ENCODE measurements at places on chromosomes 2 and 18.

DNA sequence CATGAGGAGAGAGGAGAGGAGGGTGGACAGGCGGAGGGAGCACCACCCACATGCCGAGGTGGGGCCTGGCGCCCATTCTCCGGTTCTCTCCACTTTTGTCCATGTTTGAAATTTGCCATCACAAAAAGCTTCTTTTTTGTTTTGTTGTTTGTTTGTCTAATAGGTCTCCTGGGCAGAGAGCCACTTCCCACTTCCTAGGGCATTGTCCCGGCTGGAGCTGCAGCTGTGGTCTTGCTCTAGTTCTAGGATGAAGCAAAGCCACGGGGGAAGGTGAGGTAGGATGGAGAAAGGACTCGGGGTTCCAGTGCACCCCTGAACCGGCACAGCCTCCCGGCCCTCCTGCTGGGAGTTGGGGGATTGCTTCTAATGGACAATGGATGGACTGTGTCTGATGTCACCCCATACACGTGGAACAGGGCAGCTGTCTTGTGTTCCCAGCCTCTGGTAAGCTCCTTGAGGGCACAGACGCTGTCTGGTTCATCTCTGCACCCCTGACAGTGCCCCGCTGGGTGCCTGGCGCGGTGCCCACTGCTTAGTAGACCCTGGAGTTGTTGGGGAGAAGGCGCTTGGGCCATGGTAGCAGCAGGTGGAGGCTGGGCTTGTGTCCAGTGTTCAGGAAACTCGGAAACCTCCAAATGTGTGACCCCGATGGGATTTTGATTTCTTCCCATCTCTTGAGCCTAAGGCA, 278.4 kb downstream of the NDUFA10 start:
- DNase-seq, result no peak

DNA sequence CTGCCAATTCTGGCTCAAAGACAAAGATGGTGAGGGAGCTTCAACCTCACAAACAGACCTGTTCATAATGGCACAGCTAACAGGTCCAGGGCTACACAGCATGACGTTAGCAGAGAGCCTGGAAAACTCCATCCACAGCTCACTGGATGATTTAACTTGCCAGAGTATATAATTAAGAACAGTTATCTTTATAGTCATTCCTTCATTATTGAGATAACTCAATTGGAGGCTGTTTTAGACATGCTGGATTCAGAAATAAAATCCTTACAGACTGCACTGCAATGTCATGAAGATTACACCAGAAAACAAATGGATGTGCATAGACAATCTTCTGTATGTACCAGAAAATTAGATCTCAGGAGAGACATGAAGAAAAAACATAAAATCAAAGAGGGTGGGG, 55.1 kb upstream of the LYPD1 start:
- no peak for DNase-seq

- DNase-seq, result no peak
Observed at GRCh38 chr2:43070676-43071502, 155.5 kb downstream of the ZFP36L2 start.

- DNase-seq, result no peak
Observed at GRCh38 chr2:190575263-190575662, 40.7 kb upstream of the NEMP2 start.

- DNase-seq, result no peak
Observed at GRCh38 chr2:179745635-179746256, 115.7 kb downstream of the ZNF385B start.

- DNase-seq, result peak; percentile 19
Observed at GRCh38 chr2:148645539-148646230, 1.1 kb downstream of the EPC2 start.

- no peak for DNase-seq
Observed at GRCh38 chr2:205982776-205983327, 103.1 kb downstream of the INO80D start.

- no peak for DNase-seq
Observed at GRCh38 chr2:128686497-128686859, 367.8 kb upstream of the HS6ST1 start.

GRCh38 chr2:203973676-203974075, 37.1 kb downstream of the ICOS start:
- no peak for DNase-seq

DNA sequence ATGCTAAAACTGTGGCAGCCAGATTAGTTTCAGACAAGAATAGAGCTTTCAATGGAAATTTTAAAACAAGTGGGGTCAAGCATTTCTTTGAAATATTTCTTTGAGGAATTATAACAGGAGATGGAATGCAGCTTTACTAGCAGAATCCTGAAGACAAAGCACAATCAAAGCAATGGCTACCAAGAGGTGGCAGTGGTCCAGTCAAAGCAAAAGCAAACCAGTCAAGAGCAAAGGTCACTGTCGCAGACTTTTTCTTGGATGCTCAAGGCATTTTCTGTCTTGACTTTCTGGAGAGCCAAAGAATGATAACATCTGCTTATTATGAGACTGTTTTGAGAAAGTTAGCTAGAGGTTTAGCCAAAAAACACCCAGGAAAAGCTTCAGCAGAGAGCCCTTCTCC, 351.2 kb upstream of the DLGAP1 start:
- no peak for DNase-seq

GRCh38 chr2:75153221-75153620, 46.1 kb downstream of the TACR1 start:
- DNase-seq, result no peak

GRCh38 chr2:17543848-17544247, 3.4 kb downstream of the VSNL1 start:
- DNase-seq, result no peak

- no peak for DNase-seq
Observed at GRCh38 chr18:3429121-3429520, 20.9 kb upstream of the TGIF1 start.

- DNase-seq, result peak; percentile 27
Observed at GRCh38 chr2:46471-47345, at the start of gene FAM110C. Gene FAM110C (minus strand): TSS chr2:46505. CDS start chr2:46385, 120 bp downstream.

DNA sequence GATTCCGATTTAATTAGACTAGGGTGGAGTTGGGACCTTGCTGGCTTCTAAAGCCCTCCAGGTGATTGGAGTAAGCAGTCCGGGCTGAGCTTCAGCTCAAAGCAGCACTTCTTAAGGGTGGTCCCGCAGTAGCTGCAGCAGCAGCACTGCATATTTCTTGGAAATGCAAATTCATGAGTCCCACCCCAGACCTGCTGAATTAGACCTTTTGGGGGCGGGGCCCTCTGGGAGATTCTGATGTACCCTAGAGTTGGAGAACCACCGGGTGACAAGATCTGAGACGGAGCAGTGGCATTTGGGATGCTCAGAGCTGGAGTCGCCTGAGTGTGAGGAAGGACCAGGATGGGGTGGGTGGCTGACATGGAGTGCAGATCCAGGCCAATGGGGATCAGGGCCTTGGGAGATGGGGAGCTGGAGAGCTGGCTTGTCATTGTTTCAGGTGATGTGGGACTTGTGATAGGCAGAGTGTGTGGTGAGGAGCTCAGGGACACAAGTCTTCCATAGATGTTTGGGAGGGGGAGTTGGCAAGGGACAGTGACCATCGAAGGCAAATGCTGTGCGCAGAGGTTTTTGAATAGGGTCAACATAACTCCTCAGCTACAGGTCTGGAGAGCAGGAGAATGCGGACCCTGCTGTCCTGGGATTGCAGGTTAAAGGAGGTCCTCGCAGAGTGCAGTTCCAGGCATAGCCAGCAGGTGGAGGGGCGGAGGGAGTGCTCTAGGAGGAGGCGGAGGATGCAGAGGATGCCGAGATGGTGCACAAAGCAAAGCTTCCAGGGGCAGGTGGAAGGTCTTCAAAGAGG, 130.9 kb upstream of the RAB12 start:
- peak; percentile 37 for DNase-seq

GRCh38 chr18:59006461-59007067, 133.1 kb upstream of the SEC11C start:
- no peak for DNase-seq

DNA sequence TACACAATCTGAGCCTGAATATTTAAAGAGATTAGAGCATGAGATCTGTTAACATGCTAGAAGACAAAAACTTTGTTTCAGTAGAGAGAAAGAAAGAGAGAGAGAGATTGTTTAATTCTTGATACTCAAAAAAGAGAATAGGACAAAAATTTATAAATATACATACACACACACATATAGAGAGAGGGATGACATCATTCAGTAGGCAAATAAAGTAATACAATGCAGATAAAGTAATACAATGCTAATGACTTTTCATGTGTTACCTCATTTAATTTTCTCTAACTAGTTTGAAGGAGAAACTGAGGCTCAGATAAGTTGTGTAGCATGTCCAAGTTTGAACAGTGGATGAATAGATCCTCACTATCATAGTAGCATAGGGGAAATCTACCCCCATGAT, 286.4 kb downstream of the CMPK2 start:
- no peak for DNase-seq

DNA sequence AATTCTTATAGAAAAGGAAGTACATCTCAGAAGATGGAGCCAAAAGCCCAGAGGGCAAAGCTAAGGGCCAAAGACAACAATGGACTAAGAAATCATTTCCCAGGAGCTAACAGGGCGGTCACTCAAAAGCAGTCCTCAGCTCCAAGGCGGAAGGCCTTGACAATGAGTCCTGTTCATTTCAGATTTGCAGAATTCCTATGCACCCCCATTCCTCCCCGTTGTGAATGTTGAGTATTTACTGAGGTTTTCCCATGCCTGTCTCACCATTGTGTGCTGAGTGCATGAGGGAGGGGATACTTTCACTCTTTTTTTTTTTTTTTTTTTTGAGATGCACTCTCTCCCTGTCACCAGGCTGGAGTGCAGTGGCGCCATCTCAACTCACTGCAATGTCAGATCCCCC, 18.8 kb upstream of the DTNB start:
- no peak for DNase-seq

GRCh38 chr2:108586116-108586515, 51.8 kb downstream of the LIMS1 start:
- DNase-seq, result no peak

GRCh38 chr18:68693091-68693815, 21.7 kb downstream of the TMX3 start:
- no peak for DNase-seq

DNA sequence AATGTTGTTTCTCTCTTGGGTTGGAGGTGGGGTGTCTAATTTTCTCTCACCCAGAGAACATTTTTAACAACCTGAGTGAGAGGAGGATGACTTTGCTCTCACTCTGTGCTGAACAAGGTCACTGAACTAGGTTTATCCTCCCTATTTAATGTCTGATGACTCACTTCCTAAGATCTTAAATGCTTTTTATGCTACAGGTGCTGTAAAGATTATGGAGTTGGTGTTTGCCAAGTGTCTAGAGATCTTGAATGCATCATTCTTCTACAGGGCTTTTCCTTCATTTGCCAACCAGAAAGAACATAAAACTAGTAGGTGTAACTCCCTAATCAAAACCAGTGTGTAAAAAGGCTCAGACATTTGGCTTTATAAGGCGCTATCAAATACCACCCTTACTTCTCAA, 350.5 kb upstream of the ETAA1 start:
- DNase-seq, result no peak

DNA sequence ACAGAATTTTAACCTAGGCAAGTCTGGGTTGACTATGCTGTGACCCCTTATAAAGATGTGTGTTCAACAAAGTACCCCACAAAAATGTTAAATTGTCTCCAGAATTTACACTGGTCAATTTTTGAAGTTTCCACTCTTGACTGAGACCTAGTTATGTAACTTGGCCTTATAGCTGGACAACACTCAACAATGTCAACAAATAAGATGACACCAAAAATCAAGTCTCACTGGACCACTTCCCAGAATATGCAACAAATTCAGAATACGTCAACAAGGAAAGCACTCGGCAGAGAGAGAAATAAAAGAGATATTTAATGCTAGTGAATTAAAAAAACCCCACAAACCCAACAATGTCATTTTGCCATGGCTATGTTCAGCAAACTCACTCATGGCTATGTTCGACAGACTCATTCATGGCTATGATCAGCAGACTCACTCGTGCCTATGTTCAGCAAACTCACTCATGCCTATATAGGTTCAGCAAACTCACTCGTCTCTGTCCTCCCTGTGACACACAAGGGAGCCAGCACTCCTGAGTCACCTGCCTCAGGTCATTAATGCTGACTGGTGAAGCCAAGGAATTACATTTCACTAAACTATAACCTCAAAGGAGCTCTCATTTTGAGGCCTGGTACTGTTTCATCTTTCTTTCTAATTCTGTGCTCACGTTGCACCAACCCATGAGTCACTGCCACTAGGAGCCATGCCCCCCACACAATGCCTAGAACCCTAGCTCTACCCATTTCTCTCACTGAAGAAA, 72.7 kb downstream of the PTPN2 start:
- no peak for DNase-seq

- no peak for DNase-seq
Observed at GRCh38 chr18:31652877-31653276, 31.5 kb downstream of the B4GALT6 start.

GRCh38 chr2:214740867-214741395, 68.6 kb downstream of the BARD1 start:
- no peak for DNase-seq

GRCh38 chr2:181471226-181471625, 14.0 kb downstream of the ITGA4 start:
- DNase-seq, result no peak

GRCh38 chr2:123696021-123696420, 329.1 kb upstream of the CNTNAP5 start:
- DNase-seq, result no peak

GRCh38 chr2:158773121-158773520, 22.0 kb upstream of the DAPL1 start:
- DNase-seq, result no peak

DNA sequence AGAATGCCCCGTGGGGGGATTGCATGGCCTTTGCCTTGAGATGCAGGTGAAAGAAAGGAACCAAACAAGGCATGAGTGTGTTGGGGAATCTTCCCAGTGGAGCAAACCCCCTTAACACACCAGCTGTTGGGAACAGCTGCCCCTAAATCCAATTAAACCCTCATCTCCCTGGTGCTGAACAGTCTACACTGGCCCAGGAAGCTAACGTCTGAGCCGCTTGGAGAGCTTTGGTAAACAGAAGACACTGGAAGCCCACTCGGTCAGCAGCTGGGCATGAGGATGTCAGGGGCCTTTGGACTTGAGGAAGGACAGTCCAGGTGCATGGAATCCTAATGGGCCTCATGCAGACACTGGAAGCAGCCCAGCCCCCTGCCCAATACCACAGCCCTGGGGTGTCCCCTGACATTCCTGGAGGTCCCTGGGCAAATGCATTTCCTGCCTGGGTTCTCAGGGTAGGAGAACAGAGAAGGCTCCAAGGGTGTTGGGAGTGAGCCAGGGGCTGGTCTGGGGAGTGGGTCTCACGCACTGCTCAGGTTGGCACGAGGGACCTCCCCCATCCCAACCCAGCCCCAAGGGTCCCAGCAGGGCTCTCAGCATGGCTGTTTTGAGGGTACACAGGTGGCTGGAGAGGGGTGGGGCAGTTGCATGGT, 37.7 kb downstream of the GBX2 start:
- DNase-seq, result no peak

GRCh38 chr2:5546181-5546580, 146.0 kb upstream of the SOX11 start:
- no peak for DNase-seq

GRCh38 chr2:167544602-167545001, 656.3 kb downstream of the XIRP2 start:
- no peak for DNase-seq

All from stimulated activated CD8-positive, alpha-beta memory T cell treated with anti-CD3 and anti-CD28 coated beads, Interleukin-4, amount 100 ng/mL, for 24 hours (primary cell).